ENCODE measurements at places on chromosomes 7 and 10. TPM values are rescaled to one million over a fixed set of nuclear protein-coding genes. Genes with fewer than 3 reads are reported as not detected.

KLLN gene
- 1.3 TPM for total RNA-seq

BLNK gene
- total RNA-seq: not detected

PSD gene
- 4.9 TPM for total RNA-seq

RARRES2 gene
- not detected for total RNA-seq

DTX2 gene
- total RNA-seq: 44.6 TPM

NUTM2E gene
- 1.1 TPM for total RNA-seq

PLA2G12B gene
- not detected for total RNA-seq

SLC35B4 gene
- 10.7 TPM for total RNA-seq

FGFBP3 gene
- 6.2 TPM for total RNA-seq

GPR146 gene
- 10.1 TPM for total RNA-seq

TMEM229A gene
- total RNA-seq: not detected

KCND2 gene
- not detected for total RNA-seq

CRYGN gene
- total RNA-seq: not detected

All from CD4-positive, alpha-beta memory T cell (primary cell).